H9 (cell line): ENCODE measurements at places on chromosomes 2 and 18. TPM values are rescaled to one million over a fixed set of nuclear protein-coding genes. Genes with fewer than 3 reads are reported as not detected.

DNA sequence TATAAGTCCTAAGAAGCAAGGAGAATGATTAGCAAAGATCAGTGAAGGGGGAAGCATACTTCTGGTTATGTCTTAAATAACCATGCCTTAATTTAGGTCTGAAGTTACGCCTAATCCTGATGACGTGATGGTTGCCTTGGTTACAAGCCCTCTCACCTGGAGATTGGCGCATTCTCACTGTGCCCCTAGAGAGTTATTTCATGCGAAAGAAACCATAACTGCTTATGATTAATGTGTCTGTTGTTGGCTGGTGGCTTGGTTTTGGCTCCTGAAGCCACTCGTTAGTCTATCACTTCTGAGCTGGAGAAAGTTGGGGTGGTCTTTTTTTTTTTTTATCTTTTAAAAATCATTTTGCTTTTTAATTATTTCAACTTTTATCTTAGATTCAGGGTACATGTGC lies 47.0 kb downstream of the TNFRSF11A start:
- no peak for DNase-seq

DNA sequence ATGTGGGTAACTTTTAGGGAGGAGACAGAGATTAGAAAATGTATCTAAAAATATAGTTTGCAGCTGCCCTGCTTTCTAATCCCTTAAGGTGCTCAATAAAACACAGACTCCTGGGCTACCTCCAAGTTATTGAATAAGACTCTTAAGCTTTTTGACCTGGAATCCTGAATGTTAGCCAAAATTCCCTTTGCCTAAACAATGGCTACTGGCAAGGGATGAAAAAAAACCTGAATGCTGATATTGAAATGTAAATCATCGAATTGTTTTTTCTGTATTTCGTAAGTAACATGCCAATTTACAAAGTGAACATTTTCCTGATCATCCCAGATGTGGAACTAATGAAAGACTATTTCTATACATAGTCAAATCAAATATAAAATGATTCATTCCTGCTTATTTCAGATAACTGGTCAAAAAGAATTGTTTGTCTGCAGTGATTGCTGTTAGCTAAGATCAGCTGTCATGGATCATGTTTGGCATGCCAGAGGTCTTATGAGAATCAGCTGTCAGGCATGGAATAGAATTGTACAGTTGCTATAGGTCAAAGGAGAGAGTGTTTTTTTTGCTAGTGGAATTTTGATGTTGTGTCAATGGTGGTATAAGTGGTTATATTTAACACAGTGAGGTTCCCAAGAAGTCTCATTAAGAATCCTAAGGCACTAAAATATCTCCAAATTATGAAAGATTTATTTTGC lies 363.6 kb upstream of the CWC22 start:
- no peak for DNase-seq

DNA sequence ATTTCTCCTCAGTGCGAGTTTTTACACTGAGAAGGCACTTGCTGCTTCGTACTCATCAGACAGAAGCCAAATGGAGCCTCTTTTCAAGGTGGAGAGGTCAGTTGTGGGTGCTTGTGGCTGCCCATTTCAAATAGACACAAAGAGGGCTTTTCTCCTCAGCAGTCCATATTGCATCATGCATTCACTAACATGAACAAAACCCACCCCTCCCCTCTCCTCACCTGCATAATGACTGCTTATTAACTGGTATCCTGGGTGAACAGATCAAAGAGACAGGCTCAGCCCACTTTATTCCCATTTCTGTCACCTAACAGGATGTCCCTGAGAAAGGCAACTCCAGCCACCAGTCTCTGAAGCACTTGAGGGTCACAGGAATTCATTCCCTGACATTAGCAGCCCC lies 28.9 kb downstream of the KLF7 start:
- no peak for DNase-seq

- peak; percentile 61 for DNase-seq
These were observed 146.8 kb downstream of the TGIF1 start for GRCh38 chr18:3596637-3597384.

GRCh38 chr2:20934236-20934635 lies 109.6 kb downstream of the APOB start:
- no peak for DNase-seq

Gene AFF3
- total RNA-seq: 0.15 and 0.22 TPM in 2 replicates

- DNase-seq: no peak
These were observed 77.5 kb downstream of the FAM171B start for GRCh38 chr2:186771395-186771794.

- DNase-seq: no peak
These were observed 1476.3 kb downstream of the LRP1B start for GRCh38 chr2:140654565-140654964.

DNA sequence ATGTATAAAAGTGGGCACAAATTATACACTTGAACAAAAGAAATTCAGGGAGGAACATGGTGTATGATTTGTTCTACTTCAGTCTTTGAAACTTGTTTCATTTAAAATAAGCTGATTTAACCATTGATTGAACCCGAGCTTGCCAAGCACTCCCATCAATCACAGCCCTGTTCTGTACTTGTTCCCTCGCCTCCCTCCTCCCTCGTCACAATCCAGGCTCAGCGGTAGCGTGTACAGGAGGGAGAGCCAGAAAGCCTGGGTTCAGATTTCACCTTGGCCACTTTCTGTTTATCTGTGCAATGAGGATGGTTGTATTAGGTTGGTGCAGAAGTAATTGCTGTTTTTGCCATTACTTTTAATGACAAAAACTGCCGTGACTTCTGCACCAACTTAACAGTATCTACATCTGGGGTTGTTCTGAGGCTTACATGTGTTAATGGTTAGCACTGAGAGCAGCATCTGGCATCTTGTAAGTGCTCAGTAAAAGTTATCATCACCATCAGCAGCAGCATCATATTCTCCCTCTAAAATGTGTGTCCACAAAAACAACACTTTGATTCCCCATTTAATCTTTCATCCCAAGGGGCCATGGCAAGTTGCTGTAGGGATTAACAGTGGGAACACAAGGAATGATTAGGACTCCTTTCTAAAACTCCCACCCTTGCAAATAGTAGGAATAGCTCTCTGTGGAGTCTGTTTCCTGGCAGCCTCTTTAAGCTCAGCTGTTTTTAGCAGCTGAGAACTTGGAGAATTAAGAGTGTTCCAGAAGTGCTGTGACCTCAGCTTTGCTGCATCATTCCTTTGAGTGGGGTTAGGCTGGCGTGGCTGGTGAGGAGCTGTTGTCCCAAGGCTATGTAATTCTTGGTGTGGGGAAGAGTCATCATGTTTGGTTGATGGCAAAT lies 4.7 kb downstream of the DPYSL5 start:
- DNase-seq: no peak

DNA sequence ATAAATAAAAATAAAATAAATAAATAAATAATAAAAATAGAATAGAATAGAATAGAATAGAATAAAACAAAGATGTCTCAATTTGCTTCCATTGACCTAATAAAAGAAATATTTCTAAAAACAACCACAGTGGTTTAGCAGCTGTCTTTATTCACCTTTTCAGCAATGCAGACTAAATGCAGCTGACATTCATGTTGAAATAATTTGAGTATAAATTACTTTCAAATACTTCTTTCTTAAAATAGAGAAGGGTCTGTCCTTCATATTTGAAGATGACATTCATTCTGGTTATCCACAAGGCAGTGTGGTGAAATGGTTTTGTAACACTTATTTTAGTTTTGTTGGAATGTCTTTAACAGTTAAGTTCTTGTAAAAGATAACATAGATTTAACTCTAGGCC lies 469.4 kb downstream of the IRS1 start:
- DNase-seq: no peak

- DNase-seq: no peak
These were observed 37.1 kb downstream of the B4GALT6 start for GRCh38 chr18:31647127-31647753.

DNA sequence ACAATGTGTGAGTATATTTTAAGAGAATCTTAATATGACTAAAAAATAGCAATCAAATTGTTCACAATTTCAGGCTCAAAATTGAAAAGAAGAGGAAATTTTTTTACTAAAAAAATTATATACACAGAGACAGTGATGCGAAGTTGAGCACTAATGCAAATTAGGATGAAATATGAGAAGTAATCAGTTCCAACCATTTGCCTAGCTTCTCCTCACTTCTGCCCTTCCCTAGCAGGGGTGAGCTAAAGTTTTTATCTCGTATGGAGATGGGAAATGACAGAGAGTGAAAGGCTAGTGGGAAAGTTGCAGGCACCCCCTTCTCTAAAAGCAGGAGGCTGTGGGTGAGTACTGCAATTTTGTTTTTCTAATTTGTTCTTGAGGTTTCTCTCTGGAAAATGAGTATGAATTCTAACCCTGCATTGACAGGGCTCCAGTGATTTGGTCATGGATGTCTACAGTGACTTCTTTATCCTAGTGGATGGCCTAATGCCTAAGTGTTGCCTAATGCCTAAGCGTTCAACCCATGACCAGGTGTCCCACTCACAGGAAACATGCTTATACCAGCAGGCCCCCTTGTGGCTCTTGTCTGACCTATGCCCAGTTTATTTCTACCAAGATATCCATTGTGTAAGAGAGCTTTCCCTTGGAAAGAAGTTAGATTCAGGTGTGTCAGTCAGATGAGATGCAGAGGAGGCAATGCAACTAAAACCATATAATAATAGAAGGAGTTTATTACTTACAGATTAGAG lies 78.0 kb upstream of the HNMT start:
- DNase-seq: peak; percentile 52

Gene ACTR3
- 180 and 183 TPM in 2 replicates for total RNA-seq

Gene FAM161A
- total RNA-seq: 13.3 and 15.8 TPM in 2 replicates

- DNase-seq: no peak
These were observed 7.9 kb upstream of the NR4A2 start for GRCh38 chr2:156340377-156340776.

Gene MFSD2B
- 0.42 and 1.3 TPM in 2 replicates for total RNA-seq

Gene RAB17
- total RNA-seq: 25.9 and 31.9 TPM in 2 replicates

Gene PLCD4
- total RNA-seq: 0.18 and 0.42 TPM in 2 replicates

Gene SLC14A1
- total RNA-seq: not detected in 2 replicates

- no peak for DNase-seq
These were observed 36.1 kb upstream of the TMEM178A start for GRCh38 chr2:39629646-39630045.

DNA sequence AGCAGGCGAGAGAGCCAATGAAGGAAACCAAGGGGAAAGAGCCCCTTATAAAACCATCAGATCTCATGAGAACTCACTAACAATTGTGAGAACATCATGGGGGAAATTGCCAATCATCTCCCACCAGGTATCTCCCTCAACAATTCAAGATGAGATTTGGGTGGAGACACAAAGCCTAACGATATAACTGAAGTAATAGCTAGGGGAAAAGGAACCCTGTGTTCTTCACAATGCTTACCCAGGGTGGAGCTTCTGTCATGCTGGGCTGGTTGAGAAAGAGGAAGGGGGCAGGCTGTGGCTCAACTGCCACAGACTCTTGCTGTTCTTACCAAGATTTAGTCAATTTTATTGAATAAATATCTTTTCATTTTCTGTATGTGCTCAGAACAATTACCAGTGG lies 392.1 kb upstream of the HS6ST1 start:
- no peak for DNase-seq

GRCh38 chr2:136008205-136008865 lies 22.9 kb upstream of the DARS1 start:
- DNase-seq: no peak

Gene NT5C1B
- not detected in 2 replicates for total RNA-seq

GRCh38 chr2:191128172-191128910 lies 22.5 kb downstream of the STAT4 start:
- no peak for DNase-seq

Gene HSPE1
- total RNA-seq: 347 and 370 TPM in 2 replicates

GRCh38 chr18:78221496-78221895 lies 758.1 kb upstream of the SALL3 start:
- DNase-seq: no peak

Gene DYNAP
- total RNA-seq: 2.3 and 2.5 TPM in 2 replicates

DNA sequence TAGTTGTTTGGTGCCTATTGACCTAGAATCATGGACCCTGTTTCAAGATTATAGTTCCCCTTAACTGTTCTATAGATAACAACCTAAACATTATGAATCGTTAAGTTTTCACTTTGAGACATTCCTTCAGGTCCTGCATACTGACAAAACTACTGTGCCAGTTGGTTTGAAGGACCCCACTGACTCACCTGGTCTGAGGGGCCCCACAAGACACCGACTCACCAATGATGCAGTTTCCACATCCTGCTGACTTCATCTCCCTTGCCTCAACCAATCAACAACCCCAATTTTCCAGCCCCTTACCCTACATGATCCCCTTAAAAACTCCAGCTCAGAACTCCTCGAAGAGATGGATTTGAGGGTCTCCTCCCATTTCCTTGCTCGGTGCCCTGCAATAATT lies 89.6 kb upstream of the CCDC141 start:
- DNase-seq: no peak

GRCh38 chr2:112726487-112727190 lies 5.8 kb downstream of the NT5DC4 start:
- DNase-seq: peak; percentile 95

DNA sequence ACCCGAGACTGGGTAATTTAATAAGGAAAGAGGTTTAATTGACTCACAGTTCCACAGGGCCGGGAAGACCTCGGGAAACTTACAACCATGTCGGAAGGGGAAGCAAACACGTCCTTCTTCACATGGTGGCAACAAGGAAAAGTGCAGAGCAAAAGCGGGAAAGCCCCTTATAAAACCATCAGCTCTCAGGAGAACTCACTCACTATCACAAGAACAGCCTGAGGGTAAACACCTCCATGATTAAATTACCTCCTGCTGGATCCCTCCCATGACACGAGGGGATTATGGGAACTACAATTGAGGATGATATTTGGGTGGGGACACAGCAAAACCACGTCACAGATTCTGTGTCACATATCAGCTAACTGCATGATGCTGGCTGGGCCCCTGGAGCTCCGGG lies 11.4 kb downstream of the TCF23 start:
- no peak for DNase-seq

Gene UGT1A5
- total RNA-seq: not detected in 2 replicates

- no peak for DNase-seq
These were observed 3.5 kb upstream of the RFX8 start for GRCh38 chr2:101478181-101479001.

- no peak for DNase-seq
These were observed 125.5 kb downstream of the EN1 start for GRCh38 chr2:118721817-118722551.

DNA sequence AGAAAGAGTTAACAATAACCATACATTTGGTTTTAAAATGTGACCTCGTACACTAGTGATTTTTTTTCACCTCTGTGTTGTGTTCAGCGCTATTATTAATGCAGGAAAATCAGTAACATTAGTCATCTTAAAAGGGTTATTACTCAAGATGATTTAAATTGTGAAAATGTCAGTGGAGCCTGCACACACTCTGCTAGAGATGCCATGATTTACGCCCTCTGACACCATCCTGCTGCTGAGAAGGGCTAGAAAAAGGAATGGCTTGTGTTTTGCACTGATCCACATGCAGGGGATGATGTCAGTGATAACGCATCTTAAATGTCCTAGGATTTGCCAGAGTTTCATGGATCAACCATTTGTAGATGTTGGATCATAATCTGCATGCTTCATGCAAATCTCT lies 121.3 kb upstream of the BOD1L2 start:
- DNase-seq: no peak
